Stimulated activated CD4-positive, alpha-beta T cell treated with anti-CD3 and anti-CD28 coated beads, Interleukin-1b, Interleukin-23, amount 100 ng/mL, for 48 hours (primary cell): ENCODE measurements at places on chromosomes 7 and 10.

DNA sequence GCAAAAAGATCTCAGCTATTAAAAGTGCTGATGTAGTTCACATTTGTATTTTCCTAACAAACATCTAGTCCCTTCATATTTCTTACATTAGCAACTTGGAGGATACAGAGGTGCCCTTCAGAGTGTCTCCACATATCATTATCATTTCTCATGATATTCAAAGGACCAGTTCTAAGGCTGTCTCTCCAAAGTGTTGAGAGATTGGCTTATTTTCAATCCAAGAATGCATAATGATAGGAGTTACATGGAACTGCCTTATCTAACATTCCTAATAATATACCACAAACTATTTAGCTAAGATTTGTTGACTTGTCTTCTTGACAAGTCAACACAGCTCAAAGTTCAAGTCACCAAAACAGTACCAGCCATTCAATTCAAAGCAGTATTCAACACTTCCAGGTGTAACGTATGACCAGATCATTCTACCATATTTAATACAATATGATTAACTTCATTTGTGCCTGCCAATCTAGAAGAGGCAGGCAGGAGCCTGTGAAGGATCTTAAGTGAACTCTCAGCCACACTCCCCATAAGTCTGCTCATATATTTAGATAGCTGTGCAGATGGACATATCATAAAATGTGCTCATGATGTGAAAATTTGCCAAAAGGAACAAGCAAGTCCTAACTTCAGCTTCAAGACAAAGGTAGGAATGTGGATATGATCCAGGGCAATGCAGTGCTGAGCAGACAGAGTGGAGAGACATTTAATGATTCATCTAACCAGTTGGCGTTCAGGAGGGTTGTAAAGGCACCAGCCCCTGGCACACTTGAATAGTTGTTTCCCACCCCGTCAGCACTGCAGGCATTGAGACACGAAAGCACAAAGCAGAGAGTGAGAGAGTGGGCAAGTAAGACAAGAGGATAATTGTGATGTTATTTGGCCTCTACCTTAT, 108.3 kb downstream of the MTERF1 start:
- DNase-seq, result no peak

- DNase-seq, result no peak
These were observed 77.1 kb upstream of the SCIN start for GRCh38 chr7:12493407-12493806.

GRCh38 chr7:2331707-2332106, 17.5 kb upstream of the SNX8 start:
- no peak for DNase-seq

GRCh38 chr7:75623390-75624133, 115.2 kb downstream of the HIP1 start:
- DNase-seq, result no peak

DNA sequence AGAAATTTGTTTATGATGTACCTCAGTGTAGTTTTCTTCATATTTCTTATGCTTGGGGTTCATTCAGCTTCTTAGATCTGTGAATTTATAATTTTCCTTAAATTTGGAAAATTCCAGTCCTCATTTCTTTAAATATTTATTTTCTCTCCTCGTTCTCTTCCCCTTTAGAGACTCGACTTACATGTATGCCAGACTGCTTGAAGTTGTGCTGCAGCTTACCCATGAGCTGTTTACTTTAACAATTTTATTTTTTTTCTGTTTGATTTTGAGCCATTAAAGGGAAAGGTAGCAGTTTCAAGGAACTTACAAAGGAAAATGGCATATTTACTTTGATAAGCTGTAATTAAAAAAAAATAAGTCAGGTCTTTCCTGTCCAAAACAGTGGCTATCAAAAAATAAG, 123.0 kb upstream of the ZNF32 start:
- no peak for DNase-seq

- no peak for DNase-seq
These were observed 81.3 kb downstream of the GRID1 start for GRCh38 chr10:86285136-86285790.

DNA sequence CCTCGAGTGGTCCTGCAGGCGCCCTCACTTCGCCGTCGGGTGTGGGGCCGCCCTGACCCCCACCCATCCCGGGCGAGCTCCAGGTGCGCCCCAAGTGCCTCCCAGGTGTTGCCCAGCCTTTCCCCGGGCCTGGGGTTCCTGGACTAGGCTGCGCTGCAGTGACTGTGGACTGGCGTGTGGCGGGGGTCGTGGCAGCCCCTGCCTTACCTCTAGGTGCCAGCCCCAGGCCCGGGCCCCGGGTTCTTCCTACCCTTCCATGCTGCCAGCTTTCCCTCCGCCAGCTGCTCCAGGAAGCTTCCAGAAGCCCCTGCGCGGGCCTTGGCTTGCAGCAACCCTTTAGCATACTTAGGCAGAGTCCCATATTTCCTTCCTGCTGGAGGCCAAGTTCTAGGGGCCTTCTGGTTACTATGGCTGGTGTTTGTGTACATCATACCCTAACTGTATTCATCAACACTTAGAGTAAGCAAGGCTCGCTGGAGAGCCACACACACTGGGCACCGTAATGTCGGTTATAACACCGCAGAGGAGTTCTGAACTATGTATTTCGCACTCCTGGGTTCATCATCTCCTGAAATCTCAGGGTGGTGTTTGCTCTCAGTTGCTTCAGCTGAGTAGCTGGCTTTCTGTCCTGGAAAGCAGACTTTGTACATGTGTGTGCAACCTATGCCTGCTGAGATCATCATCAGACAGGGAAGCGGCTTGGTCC, 471 bp downstream of the MGMT start:
- no peak for DNase-seq

GRCh38 chr10:113590581-113590980, 37.7 kb downstream of the HABP2 start:
- no peak for DNase-seq

- DNase-seq, result no peak
These were observed 653.2 kb upstream of the MKI67 start for GRCh38 chr10:128779416-128779815.

DNA sequence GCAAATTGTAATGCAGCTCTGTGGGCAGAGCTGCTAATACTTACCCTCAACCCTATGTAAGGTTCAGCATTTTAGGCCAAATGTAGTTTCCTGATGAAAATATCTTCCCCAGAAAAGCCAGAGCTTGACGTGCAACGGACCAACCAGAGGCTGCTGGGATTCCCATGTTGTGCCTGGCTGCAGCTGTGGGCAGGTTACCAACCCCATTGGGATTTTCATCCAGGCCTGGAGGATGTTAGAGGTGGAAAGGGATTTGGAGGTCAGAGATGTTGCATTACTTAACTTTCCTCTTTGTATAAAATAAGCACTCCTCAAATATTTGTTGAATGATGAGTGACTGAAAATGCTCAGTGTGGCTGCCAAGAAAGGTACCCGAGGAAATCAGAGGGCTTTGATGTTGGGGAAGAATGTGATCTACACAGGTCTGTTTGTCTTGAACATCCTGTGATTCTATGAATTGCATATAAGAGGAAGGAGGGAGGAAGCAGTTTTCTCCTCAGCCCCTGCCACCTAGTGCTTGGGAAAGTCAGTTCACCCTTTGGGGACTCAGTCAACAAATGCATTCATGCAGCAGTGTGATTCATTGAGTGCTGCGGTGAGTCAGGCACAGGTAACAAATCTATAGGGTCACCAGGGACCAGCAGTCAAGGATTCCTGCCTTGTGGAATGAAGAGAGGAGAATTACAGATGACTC, 487.2 kb downstream of the RPS24 start:
- peak; percentile 42 for DNase-seq

GRCh38 chr7:133682364-133683181, 429.7 kb downstream of the EXOC4 start:
- DNase-seq, result peak; percentile 10

DNA sequence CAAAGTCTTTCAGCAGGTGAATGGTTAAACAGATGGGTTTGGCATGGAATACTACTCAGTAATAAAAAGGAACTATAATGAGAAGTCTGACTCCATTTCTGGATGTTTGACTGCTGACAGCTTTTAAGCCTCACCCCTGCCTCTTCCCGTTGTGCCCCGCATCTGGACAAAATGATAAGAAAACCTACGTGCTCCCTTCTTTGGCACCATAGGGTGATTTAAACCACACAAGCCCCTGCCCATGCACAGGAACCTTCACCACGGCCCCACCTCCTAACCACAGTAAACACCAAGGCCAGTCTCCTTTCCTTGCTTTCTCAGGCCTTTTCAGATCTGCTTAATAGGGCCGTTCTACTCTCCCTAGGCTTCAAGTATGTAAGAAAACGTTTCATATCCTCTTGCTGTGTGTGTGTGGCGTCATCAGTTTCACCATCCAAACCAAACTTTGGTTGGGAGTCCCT, 47.1 kb upstream of the UBN2 start:
- DNase-seq, result no peak

DNA sequence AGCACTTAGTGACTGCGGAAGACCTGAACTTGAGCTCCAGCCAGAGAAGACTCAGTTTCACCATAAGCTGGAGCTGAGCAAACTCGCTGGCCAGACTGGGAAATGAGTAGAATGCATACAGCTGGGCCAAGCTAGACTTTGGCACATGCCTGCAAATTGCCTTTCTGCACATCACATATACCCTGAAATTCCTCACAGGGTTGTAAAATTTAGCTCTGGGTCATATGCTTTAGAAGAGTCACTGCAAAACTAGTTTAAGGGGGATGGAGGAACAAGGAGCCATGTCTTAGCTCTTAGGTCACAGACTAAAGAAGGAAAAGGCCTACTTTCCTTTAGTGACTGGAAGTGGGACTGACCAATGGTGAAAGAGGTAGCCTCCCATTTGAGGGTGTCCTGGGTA, 67.6 kb downstream of the PPP1R3C start:
- no peak for DNase-seq

- no peak for DNase-seq
These were observed 723.4 kb downstream of the PARD3 start for GRCh38 chr10:34091635-34092195.

GRCh38 chr10:111211706-111212105, 134.9 kb downstream of the ADRA2A start:
- no peak for DNase-seq

DNA sequence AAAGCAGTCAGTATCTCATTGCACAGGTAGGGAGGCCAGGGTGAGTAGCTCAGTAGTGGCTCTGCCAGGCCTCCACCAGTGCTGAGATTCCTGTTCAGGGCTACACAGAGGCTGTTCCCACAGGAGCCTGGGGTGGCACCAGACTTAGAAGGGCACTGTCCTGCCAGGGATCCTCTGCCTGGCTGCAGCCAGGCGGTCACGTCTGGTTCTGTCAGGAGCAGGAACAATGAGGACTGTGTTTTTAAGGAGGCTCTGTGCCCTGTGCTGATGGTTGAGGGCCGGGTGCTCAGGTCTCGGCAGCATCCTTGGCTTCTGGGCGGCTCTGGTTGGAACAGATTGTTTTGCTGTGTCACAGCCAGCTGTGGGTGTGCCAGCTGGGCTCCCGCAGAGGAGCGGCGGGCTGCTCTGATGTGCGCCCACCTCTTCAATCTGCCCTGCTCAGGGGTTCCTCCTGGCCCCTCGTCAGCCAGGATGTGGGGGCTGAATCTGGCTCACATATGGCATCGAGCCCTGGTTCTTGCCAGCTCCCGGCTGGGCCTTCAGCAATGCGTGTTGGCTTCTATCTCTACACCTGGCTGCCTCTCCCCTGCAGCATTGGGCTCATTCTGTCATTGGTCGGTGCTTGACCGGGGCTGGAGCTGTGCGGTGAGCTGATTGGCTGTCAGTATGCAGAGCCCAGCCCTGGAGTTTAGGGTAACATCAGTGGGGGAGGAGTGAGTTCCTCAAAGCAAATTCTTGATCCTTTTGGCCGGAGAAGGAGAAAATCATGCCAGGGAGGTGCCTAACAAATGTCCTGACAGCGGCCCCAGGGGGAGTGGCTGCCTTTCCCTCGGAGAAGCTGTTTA, 41.2 kb downstream of the TACR2 start:
- DNase-seq, result no peak

DNA sequence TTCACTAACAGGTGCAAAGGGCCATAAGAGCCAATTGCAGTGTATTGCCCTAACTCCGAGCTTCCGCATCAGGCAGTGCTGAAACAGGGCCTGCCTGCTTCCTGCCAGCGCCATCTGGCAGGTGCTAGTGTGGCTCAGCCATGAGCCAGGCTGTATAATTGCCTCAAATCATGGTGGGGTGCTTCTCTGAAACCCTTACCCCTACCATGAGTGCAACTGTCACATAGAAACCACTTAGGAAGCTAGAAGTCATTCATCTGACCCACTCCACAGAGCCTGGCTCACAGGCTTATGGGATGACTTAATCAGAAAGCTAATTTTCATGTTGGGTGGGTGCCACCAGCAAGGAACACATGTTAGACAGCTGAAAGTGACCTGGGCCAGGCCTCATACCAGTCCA, 133.3 kb upstream of the LAMB4 start:
- no peak for DNase-seq

DNA sequence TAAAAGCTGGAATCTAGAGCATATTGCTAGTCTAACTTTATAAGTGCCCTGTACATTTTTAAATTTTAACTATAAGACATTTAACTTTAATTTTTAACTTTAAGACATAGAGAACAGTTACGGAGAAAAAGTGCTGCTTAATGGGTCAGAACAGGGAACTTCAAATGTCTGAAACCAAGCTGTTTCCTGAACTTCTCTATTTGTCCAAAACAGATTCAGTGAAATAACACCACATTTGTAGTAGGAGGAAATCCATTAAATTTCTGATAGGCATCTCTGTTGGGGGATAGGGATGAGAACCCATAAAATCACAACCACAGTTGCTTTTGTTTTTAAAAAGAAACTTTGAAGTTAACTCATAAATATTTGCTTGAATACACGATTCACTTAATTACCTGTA, 170.8 kb upstream of the ANK3 start:
- no peak for DNase-seq

DNA sequence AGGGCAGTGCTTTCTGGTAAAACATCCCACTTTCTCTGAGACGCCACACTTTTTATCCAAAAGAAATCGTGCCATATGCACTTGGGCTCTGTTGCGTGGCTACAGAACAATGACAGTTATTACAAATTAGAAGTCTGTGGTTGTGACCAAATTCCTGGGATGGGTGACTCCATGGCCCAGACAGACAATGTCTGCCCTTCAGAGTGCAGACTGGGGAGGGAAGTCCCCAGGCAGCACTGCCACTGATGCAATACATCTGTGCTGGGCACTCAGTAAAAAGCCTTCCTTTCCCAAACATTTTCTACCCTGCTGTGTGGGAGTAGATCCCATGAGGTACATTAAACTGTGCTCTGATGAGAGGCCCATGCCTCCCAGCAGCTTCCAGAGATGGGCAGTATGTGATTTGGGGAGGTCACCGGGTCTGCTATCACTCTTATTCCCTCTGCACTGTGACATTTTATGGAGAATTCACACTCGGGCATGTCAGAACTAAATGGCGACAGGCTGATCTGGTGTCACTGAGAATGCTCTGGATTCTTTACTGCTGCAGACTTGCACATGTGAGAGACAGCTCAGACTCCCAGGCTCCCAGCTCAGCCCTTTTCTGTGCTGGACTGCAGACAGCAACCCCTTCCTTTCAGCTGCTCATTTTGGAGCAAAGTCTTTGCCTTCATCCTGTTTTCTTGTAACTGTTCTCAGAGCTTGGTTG, 243.5 kb upstream of the ZNF32 start:
- DNase-seq, result no peak

- DNase-seq, result no peak
These were observed 14.0 kb upstream of the GTPBP4 start for GRCh38 chr10:974038-974784.
